ENCODE measurements at places on chromosomes 11 and 22.

DNA sequence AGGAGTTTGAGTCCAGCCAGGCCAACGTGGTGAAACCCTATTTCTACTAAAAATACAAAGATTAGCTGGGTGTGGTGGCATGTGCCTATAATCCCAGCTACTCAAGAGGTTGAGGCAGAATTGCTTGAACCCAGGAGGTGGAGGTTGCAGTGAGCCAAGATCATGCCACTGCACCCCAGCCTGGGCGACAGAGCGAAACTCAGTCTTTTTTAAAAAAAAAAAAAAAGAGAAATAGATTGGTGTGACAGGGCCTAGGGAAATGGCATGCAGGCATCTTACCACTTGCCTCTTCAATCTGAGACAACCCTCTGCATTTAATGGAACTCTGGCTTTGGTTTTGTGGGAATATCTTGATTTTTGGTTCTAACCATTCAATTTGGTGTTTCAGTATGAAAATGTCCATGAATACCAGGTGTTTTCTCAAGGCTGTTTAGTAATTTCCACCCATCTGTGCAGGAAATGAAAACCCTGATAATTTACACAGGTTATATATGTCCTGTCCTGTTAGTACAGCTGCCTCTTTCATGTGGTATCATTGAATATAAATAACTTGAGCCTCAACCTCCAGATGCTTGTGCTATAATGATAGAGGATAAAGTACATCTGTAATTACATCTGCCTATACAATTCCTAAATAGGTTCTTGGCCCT lies 8.4 kb downstream of the XBP1 start:
- DNase-seq: peak; percentile 85

- DNase-seq: peak; percentile 70
Measured at GRCh38 chr11:46369458-46370152, 11.9 kb upstream of the MDK start.

DNA sequence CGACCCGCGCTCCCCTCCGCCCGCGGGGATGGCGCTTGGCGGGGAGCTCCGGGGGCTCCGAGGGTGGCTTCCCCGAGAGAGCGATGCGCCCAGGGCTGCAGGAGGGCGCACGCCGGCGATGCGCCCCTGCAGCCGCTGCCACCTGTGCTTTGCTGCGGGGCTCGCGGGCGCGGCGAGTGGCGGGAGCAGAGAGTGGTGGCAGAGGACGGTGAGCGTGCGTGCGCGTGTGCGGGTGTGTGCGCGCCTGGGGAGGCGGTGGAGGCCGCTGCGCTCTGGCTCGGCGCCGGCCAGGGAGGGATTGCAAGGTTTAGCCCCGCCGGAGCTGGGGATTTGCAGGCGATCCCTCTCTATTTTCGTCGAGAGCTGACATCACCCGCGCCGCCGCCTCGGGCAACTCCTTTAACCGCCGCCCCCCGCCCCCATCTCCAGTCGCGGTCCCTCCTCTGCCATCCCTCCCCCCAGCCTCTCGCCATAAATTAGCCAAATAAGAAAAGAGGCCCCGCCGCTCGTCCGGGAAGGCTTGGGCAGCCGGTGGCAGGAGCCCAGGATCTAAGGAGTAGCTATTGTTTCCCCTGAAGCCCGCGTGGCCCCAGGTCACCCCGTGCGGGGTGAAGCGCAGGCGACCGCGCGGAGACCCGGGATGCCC lies at the start of gene SLC1A2:
SLC1A2 (minus strand) TSS at position 375 of the 646 bp plus-strand sequence. CDS start 592 bp downstream, outside the sequence.
- no peak for DNase-seq

GRCh38 chr11:116257092-116257491 lies 515.7 kb downstream of the BUD13 start:
- DNase-seq: no peak

- DNase-seq: no peak
Measured at GRCh38 chr22:41177040-41177621, 28.0 kb upstream of the L3MBTL2 start.

DNA sequence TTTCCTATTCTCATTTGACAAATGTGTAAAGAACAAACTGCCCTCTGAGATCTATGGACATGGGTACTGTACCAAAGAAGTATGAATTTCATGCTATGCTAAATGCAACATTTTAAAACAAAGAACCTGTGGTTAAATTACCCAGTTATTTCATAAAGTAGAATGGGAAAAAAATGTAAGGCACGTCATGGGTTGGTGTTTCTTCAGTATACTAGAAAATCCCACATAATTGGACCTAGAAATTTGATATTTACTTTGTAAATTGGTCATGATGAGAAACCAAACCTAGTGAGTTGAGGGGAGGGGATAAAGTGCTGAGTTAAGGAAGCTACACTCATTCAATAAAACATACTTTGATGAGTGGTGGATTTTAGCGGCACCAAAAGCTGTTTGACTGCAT lies 104.1 kb downstream of the ALX4 start:
- DNase-seq: no peak

DNA sequence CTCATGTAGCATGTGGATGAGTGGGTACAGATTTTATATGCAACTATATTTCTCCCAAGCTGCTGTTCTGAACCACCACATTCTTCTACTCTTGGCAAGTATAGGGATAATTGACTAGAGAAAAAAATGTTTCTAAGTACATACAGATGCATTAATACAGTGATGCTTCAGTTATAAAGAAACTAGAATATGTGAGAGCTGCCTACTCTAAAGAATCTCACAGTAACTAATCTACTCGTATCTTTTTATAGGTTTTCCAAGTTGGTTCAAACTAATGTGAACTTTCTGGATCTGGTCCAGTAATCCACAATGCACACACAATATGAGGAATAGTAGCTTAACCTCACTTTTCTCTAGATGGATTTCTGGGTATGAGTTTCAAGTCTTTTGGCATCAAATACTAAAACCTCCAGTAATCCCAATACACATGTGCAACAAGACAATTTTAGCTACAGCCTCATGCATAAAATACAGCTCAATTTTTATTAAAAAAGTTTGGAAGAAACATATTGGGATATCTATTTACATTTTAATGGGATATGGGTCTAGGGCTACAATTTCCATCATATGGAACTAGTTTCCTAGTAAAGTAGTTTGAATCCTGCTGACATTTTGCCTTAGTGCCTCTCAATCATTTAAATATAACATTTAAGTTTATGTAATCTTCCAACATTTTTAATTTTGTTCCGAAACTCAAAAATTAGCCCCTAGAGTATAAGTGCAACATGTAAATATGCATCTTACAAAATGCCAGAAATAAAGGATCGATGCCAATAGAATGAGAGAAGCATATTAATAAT lies 2209.7 kb downstream of the LRRC4C start:
- DNase-seq: no peak

DNA sequence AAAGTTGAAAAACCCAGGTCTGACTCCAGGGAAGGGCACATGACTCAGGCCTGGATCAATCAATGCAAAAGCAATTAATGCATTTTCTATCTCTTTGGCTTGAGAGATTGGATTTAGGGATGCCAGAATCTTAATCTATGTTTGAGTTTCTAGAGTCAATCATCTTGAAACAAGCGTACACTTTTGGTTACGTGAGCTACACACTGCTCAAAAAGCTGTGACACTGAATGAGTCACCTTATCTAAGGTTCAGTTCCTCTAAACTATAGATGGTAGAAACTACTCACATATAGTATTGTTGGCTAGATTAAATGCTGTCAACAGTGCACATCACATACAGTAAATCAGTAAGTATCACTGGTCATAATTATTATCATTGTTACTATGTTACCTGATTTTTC lies 24.2 kb downstream of the MRE11 start:
- peak; percentile 60 for DNase-seq
